ENCODE measurements at places on chromosomes 2 and 18. TPM values are rescaled to one million over a fixed set of nuclear protein-coding genes. Genes with fewer than 3 reads are reported as not detected.

DNA sequence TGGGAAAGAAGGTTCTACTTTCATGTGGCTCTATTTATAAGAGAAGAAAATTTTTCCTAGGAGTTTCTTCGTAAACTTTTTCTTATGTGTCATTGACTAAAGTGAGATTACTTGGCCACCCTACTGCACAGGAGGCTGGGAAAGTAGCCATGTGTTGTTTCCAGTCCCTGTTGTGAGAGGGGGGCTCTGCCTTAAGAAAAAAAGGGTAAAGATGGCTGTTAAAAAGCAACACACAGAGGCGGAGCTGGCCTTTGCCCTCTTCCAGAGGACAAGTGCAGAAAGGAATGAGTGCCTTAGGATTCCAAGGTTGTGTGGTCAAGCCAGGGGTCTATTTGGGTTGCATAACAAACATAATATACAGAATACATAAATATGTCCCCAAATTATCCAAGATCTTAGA is 230.0 kb upstream of the CXCR4 start:
- no peaks in the 10 kb centered on the region for H3K27me3 ChIP-seq
- H3K27ac ChIP-seq: no peak overlapping the region
- H3K4me3 ChIP-seq: no peak overlapping the region
- H3K4me1 ChIP-seq: no peaks in the 10 kb centered on the region
- no peaks in the 10 kb centered on the region for H3K36me3 ChIP-seq
- no peak for DNase-seq

DNA sequence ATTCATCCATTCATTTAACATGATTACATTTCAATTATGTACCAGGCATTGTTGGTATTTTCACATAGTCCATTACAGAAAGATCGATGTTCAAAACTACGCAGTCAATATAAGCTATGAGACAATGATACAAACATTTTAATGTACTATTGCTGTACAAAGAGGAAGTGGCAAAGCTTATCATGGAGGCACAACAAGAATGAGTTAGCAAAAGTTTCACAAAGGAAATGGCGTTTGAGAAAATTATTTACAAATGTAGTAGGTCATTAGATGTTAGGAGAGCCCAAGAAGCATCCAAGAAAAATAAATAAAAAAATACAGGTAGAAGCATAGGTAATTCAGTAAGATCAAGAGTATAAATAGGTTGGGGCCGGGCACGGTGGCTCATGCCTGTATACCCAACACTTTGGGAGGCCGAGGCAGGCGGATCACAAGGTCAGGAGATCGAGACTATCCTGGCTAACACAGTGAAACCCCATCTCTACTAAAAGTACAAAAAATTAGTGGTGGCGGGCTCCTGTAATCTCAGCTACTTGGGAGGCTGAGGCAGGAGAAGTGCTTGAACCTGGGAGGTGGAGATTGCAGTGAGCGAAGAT is 1730.8 kb upstream of the CELF4 start:
- H3K4me1 ChIP-seq: no peaks in the 10 kb centered on the region
- no peak for DNase-seq
- no peak overlapping the region for H3K4me3 ChIP-seq
- H3K27me3 ChIP-seq: no peaks in the 10 kb centered on the region
- no peaks in the 10 kb centered on the region for H3K36me3 ChIP-seq
- no peak overlapping the region for H3K27ac ChIP-seq

DNA sequence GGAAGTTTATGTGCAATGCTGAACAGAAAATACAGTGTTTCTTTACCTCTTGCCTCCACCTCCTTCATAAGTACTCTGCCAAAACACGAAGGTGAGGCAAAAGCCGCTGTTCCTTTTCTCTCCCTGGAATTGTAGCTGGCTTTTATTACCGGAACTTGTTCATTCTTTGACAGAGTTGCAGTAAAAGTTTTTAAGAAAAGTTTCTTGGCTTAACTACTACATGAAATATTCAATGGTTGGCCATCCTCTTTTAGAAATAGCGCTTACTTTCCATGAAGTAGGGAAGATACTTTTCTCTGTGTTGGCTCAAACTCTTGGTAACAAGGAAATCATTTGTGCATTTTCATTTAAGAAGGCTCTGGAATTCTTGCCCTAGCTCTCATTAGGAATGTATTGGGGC is 950.7 kb upstream of the FANCL start:
- H3K27me3 ChIP-seq: no peaks in the 10 kb centered on the region
- H3K27ac ChIP-seq: no peak overlapping the region
- no peaks in the 10 kb centered on the region for H3K36me3 ChIP-seq
- H3K4me1 ChIP-seq: no peaks in the 10 kb centered on the region

GRCh38 chr2:230781130-230781797 is 68.6 kb downstream of the CAB39 start:
- DNase-seq: peak; percentile 88
- H3K4me1 ChIP-seq: peaks cover 58% of the 10 kb centered on the region
- H3K36me3 ChIP-seq: peaks cover 9% of the 10 kb centered on the region
- H3K27me3 ChIP-seq: no peaks in the 10 kb centered on the region
- peak overlapping the region; percentile 56 for H3K27ac ChIP-seq

GRCh38 chr2:97726261-97727064 is 13.1 kb downstream of the ZAP70 start:
- H3K27ac ChIP-seq: no peak overlapping the region
- H3K4me3 ChIP-seq: no peak overlapping the region
- H3K36me3 ChIP-seq: peaks cover 88% of the 10 kb centered on the region
- H3K4me1 ChIP-seq: peaks cover 32% of the 10 kb centered on the region

- no peaks in the 10 kb centered on the region for H3K4me1 ChIP-seq
- no peak overlapping the region for H3K27ac ChIP-seq
- no peak for DNase-seq
- H3K36me3 ChIP-seq: no peaks in the 10 kb centered on the region
Measured at GRCh38 chr2:109312902-109313301, 183.9 kb downstream of the SH3RF3 start.

GRCh38 chr18:8006979-8007378 is 439.9 kb downstream of the PTPRM start:
- no peak for DNase-seq
- H3K27me3 ChIP-seq: no peaks in the 10 kb centered on the region
- H3K36me3 ChIP-seq: no peaks in the 10 kb centered on the region
- H3K27ac ChIP-seq: no peak overlapping the region
- H3K4me3 ChIP-seq: no peak overlapping the region

DNA sequence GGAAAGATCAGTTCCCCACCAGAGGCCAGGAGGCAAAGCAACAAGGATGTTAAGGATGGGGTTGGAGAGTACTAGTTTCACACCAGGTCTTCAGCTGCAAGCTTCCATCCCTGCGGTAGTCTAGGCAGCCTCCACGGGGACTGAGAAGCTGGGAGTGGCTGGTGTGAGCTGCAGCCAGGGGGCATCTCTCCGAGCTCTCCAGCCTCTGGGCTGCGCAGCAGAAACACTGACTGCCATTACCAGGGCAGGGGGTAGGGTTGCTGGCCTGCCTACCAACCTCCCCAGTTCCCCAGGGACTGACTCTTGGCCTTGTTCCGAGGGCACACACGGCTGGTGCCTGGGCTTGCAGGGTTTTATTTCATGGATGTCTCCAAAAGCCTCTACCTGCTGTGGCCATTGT is 15.9 kb downstream of the GATA6 start:
- no peaks in the 10 kb centered on the region for H3K4me1 ChIP-seq
- peaks cover 6% of the 10 kb centered on the region for H3K27me3 ChIP-seq
- no peak for DNase-seq
- no peak overlapping the region for H3K27ac ChIP-seq

Gene GLI2
- total RNA-seq: not detected

Gene RAB31
- total RNA-seq: 5.8 TPM

GRCh38 chr2:53516650-53517049 is 251.0 kb upstream of the CHAC2 start:
- no peak overlapping the region for H3K4me3 ChIP-seq
- H3K27ac ChIP-seq: no peak overlapping the region
- no peaks in the 10 kb centered on the region for H3K4me1 ChIP-seq
- no peaks in the 10 kb centered on the region for H3K36me3 ChIP-seq
- DNase-seq: no peak

Gene ALKAL2
- not detected for total RNA-seq

DNA sequence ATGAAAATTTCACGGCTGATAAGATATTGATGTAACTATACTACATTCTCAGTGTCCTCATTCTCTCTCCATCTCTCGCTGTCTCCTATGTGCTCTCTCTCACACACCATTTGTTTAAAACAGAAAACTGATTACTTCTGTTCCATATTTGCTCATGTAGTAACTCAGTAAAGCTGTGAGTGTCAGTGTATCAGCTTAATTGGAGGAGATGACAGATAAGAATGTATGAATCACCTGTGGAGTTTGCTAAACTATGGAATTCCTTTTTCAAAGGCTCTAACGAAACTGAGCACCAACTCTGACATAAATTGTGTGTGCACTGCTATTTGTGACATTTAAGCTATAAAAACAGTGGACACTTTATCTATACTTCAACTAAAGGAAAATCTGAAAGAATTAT is 1080.0 kb downstream of the DSC3 start:
- H3K36me3 ChIP-seq: no peaks in the 10 kb centered on the region
- DNase-seq: no peak
- H3K4me1 ChIP-seq: no peaks in the 10 kb centered on the region
- H3K27me3 ChIP-seq: no peaks in the 10 kb centered on the region

- H3K4me3 ChIP-seq: no peak overlapping the region
- H3K36me3 ChIP-seq: no peaks in the 10 kb centered on the region
- H3K27me3 ChIP-seq: no peaks in the 10 kb centered on the region
- H3K4me1 ChIP-seq: no peaks in the 10 kb centered on the region
- DNase-seq: no peak
- no peak overlapping the region for H3K27ac ChIP-seq
Measured at GRCh38 chr2:216732334-216732733, 37.0 kb upstream of the IGFBP5 start.

- H3K27ac ChIP-seq: no peak overlapping the region
- DNase-seq: no peak
- no peaks in the 10 kb centered on the region for H3K4me1 ChIP-seq
Measured at GRCh38 chr2:180016937-180017336, 9.8 kb upstream of the CWC22 start.

- H3K36me3 ChIP-seq: peaks cover 37% of the 10 kb centered on the region
- no peaks in the 10 kb centered on the region for H3K4me1 ChIP-seq
- H3K27ac ChIP-seq: no peak overlapping the region
- H3K4me3 ChIP-seq: no peak overlapping the region
Measured at GRCh38 chr2:168138374-168138773, 109.0 kb downstream of the STK39 start.

Gene PARD6G
- 0.20 TPM for total RNA-seq

DNA sequence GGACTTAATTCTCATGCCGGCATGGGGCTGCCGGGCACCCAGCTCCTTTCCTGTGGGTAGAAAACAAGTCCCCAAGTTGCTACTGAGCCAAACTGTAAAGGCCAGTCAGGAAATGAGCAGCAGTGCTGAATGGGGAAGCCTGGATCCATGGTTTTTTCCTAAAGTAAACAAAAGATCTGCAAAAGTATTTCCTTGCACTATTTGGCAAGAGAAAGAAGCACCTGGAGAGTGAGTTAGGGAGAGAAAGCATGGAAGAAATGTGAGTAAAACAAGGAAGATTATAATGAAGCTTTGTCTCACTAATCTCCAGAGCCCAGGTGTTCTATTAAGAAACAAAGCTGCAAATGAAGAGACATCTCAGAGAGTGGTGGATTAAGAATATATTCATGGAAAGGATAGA is 117.6 kb downstream of the METTL8 start:
- no peak overlapping the region for H3K4me3 ChIP-seq
- no peak overlapping the region for H3K27ac ChIP-seq
- no peaks in the 10 kb centered on the region for H3K36me3 ChIP-seq
- no peaks in the 10 kb centered on the region for H3K27me3 ChIP-seq
- peaks cover 30% of the 10 kb centered on the region for H3K4me1 ChIP-seq

DNA sequence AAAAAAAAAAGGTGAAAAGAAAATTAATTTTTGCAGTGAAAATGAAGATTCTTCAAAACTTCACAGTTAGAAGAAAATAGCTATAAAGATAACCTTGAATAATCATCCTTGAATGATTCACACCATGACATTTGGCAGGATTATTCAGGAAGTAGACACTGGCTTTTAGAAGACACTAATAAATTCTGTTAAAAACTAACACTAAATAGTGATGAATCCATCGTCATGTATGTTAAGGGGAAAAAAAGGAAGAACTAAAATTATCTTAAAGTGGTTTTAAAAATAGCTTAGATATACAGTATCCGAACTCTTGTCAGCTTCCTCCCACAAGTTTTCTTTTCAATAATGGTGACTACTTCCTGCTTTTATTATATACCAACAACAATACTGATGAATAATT is 10.2 kb downstream of the USP37 start:
- H3K27me3 ChIP-seq: no peaks in the 10 kb centered on the region
- H3K4me1 ChIP-seq: no peaks in the 10 kb centered on the region
- peaks cover 74% of the 10 kb centered on the region for H3K36me3 ChIP-seq
- H3K27ac ChIP-seq: no peak overlapping the region

- H3K36me3 ChIP-seq: no peaks in the 10 kb centered on the region
- H3K4me3 ChIP-seq: no peak overlapping the region
- no peaks in the 10 kb centered on the region for H3K27me3 ChIP-seq
- DNase-seq: no peak
Measured at GRCh38 chr18:44723411-44723810, 42.7 kb downstream of the SETBP1 start.

DNA sequence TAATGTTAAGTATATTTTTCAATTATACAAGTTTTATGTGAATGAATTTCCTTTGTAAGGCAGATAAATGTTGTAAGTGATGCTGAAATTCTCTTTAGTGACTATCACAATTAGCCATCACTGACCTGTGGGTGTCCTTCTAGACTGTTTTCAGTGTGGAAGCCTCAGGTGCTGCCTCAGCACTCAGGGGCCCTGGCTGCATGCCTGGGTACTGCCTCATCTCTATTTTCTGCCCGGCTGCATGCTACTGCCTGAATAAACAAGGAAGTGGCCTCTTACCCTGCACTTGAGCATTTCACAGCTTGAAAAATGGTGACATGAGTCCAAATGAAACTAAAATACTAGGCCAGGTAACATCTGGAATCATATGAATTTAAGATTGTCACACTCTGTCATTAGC is 787.6 kb upstream of the SALL3 start:
- DNase-seq: no peak
- no peak overlapping the region for H3K4me3 ChIP-seq
- no peaks in the 10 kb centered on the region for H3K27me3 ChIP-seq
- no peaks in the 10 kb centered on the region for H3K36me3 ChIP-seq

DNA sequence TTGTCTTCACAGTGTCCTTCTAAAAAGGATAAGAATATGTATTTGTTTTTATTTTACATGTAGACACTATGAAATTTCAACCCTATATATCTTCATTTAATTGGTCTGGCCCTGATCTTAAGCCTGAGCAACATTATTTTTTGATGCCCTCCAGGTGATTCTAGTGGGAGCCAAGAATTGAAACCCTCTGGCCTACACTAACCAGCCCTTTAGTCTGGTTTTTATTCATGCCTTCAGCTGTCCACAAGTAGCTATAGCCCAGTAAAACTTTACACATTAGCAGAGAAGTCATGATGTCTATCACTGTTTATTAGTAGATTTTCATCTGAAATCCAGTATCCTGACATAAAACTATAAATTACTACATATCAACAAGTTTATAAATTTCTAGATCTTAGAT is 52.7 kb upstream of the UBXN4 start:
- peak overlapping the region; percentile 65 for H3K4me3 ChIP-seq
- H3K27me3 ChIP-seq: no peaks in the 10 kb centered on the region
- DNase-seq: no peak
- H3K36me3 ChIP-seq: no peaks in the 10 kb centered on the region
- peak overlapping the region; percentile 62 for H3K27ac ChIP-seq
- peaks cover 8% of the 10 kb centered on the region for H3K4me1 ChIP-seq
